ENCODE measurements at places on chromosomes 7 and 10. TPM values are rescaled to one million over a fixed set of nuclear protein-coding genes. Genes with fewer than 3 reads are reported as not detected.

Gene EFCAB10
- total RNA-seq = not detected

Gene CUBN
- total RNA-seq = 2.6 TPM

Gene PPP1R17
- total RNA-seq = not detected

Gene DNTT
- not detected for total RNA-seq

Gene STK31
- 2.3 TPM for total RNA-seq

Gene ZNF33B
- total RNA-seq = 82.5 TPM

Gene MRPS16
- 24.7 TPM for total RNA-seq

Gene CNPY1
- total RNA-seq = not detected

Gene GNAT3
- not detected for total RNA-seq

Gene ANKRD1
- 0.52 TPM for total RNA-seq

Gene SPDYE5
- total RNA-seq = not detected

Gene FAM20C
- total RNA-seq = 26.0 TPM

Gene C10orf67
- total RNA-seq = not detected

Gene MMD2
- not detected for total RNA-seq

Gene PRSS37
- not detected for total RNA-seq

Gene DOCK1
- 44.1 TPM for total RNA-seq

Gene SLC26A4
- total RNA-seq = 0.26 TPM

Gene NRF1
- 10.1 TPM for total RNA-seq

Gene SHH
- total RNA-seq = 0.78 TPM

Gene CACNB2
- total RNA-seq = 12.7 TPM

Gene SCD
- 128 TPM for total RNA-seq

Gene OR2A42
- not detected for total RNA-seq

Gene TMEM176B
- total RNA-seq = 32.9 TPM

Gene TBX20
- not detected for total RNA-seq

Gene SPDYE11
- total RNA-seq = not detected

Gene SPACDR
- total RNA-seq = not detected

Gene CLEC5A
- 1.6 TPM for total RNA-seq

Gene DKK1
- not detected for total RNA-seq

All from body of pancreas (tissue), 4 donors.